ENCODE measurements at places on chromosomes 4 and X.

- no peak for DNase-seq
These were observed 337.6 kb downstream of the DMD start for GRCh38 chrX:32873786-32874185.

DNA sequence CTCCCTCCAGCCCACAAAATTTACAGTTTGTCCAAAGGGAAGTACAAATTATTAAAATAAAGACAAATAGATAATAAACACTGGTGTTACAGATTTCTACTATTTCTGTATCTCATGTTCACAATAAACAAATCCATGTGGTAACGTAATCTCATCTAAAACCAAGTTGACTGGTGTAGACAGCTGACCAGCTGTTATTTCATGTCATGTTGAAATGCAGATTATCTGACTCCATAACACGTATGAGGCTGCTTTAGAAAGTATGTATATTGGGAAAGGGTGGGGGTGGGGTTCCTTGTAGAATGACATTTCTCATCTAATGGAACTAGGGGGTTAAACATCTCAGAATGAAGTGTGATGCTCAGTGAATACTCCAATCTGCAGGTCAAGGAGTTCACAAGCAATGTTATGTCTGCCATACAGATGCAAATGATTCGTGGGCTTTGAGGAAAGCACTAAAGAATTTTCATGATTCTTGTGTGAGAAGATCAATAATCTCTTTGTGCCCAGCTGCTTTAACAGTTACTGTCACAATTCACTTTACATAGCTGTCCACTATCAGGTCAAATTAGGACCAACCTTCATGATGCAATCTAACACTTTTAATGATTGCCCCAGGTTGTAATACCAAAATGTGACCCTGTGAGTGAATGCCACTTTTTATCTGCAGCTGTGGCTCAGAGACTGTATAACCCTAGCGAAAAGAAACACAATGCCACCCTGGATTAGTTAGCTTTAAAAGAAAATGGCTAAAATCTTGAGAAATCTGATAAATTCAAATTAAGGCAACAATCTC is 114.0 kb downstream of the ENOX2 start:
- DNase-seq, result peak; percentile 18

- DNase-seq, result no peak
These were observed 6.5 kb upstream of the USP46 start for GRCh38 chr4:52665592-52665991.

GRCh38 chr4:24887881-24888430 is 24.9 kb downstream of the CCDC149 start:
- no peak for DNase-seq
